ENCODE measurements at places on chromosomes 11 and 22.

DNA sequence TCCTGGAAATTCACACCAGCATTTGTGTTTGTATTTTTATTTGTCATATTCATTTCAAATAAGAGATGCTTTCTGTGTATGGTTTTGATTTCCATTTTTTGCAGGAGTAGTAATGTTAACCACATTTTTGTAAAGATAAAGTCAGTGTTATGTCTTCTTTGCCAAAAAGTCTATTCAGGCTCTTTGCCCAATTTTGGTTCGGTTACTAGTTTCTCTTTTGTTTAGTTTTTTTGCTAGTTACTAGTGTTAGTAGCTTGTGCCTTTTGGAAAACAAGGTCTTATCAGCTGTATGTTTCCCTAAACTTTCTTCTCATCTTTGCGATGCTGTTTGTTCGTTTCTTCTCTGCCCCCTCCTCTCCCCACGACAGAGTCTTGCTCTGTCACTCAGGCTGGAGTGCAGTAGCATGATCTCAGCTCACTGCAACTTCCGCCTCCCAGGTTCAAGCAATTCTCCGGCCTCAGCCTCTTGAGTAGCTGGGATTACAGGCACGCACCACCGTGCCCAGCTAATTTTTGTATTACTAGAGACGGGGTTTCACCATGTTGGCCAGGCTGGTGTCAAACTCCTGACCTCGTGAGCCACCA, 112.3 kb upstream of the GRK3 start:
- peaks cover 14% of the 10 kb centered on the region for H3K4me1 ChIP-seq
- peaks cover 26% of the 10 kb centered on the region for H3K36me3 ChIP-seq
- H3K4me3 ChIP-seq: no peak overlapping the region
- no peak for DNase-seq
- no peak overlapping the region for H3K27ac ChIP-seq
- no peaks in the 10 kb centered on the region for H3K27me3 ChIP-seq

DNA sequence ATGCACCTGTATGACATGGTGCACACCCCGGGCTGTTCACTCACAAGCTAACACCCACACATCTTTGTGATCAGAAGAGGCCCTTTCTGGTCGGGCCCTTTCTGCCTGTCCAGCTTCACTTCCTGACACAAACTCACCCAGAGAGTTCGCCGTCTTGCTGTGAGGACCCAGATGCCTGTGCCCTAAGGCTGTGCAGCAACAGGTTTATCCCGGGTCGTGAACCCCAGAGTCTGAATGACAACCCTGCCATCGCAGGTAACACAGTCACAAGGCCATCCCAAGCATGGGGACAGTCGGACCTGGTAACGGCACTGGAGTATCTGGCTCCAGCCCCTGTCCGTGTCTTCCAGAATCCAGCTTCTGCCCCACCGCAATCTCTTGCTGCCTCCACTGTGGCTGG, 235.1 kb downstream of the BUD13 start:
- no peaks in the 10 kb centered on the region for H3K4me1 ChIP-seq
- H3K27me3 ChIP-seq: no peaks in the 10 kb centered on the region
- H3K27ac ChIP-seq: no peak overlapping the region

- no peaks in the 10 kb centered on the region for H3K36me3 ChIP-seq
- DNase-seq: no peak
- H3K27me3 ChIP-seq: no peaks in the 10 kb centered on the region
- H3K4me3 ChIP-seq: no peak overlapping the region
These were observed 385.1 kb downstream of the LRRC4C start for GRCh38 chr11:41074318-41074717.

DNA sequence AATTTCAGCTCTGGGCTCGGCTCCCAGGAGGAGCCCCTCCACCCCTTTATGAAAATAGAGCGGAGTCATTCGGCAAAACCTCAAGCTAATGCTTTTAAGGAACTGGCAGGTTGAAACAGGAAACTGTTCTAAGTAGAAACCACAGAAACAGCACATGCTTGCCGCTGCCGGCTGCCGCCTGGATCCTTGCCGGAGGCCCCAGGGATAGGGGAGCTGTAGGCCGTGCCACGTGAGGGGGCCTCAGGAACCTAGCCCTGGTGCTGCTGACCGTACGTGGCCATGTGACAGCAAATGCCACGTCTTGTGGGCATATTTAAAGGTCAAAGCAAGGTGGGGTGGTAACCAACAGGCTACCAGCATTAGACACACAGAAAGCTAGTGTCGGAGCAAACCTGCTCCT, 77.9 kb upstream of the TIMP3 start:
- peaks cover 4% of the 10 kb centered on the region for H3K27me3 ChIP-seq
- H3K4me3 ChIP-seq: peak overlapping the region; percentile 42
- H3K36me3 ChIP-seq: no peaks in the 10 kb centered on the region
- H3K4me1 ChIP-seq: peaks cover 37% of the 10 kb centered on the region

- H3K36me3 ChIP-seq: no peaks in the 10 kb centered on the region
- DNase-seq: peak; percentile 69
- H3K4me1 ChIP-seq: peaks cover 93% of the 10 kb centered on the region
- H3K4me3 ChIP-seq: peak within 1 kb of the TSS; percentile 32
- H3K27me3 ChIP-seq: no peaks in the 10 kb centered on the region
These were observed at the start of gene ADORA2A for GRCh38 chr22:24427500-24428164. Gene ADORA2A, plus strand, starts transcription at chr22:24427599. Its CDS starts 5,806 bp downstream, at chr22:24433405.
